Activated B cell treated with CpG ODN at 0.5 μM for 24 hours (primary cell): ENCODE measurements at places on chromosomes 6 and 20. TPM values are rescaled to one million over a fixed set of nuclear protein-coding genes. Genes with fewer than 3 reads are reported as not detected.

The HTR1E gene
- not detected in 2 replicates for total RNA-seq

The FIG4 gene
- 19.8 and 21.8 TPM in 2 replicates for total RNA-seq

The INSM1 gene
- not detected in 2 replicates for total RNA-seq

DNA sequence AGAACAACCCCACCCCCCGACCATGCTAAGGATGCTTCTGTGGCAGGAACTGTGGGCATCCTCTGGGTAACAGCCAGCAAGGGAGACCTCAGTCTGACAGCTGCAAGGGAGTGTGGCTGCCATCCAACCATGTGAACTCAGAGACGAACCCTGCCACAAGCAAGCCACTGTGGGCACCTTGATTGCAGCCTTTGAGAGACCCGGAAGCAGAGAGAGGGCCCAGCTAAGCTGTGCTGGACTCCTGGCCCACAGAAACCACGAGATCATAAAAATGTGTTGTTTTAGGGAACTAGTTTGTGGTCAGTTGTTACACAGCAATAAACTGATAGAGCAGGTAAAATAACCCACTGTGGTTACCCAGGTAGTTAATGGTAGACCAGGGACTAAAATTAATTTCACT is 414.6 kb downstream of the CDH26 start:
- no peak for DNase-seq

- no peak for DNase-seq
Measured at GRCh38 chr6:113594726-113595125, 262.4 kb upstream of the MARCKS start.

DNA sequence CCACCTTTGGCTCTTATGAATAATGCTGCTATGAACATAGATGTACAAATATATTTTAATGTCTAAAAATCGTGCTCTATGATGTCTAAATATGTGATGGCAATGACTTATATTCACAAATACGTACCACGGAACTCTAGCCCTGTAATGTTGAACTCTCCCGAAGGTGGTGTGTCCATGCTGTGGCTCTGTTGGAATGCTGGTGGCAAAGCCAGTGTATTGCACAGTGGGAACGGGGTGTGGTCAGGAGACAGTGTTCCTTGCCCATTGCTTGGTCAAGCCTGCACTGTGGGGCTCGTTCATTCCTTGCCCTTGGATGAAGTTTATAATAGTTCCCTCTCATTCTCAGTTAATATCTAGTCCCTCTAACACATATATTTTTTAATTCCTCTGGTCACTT is 109.6 kb downstream of the MTHFD1L start:
- no peak for DNase-seq

GRCh38 chr6:28897369-28897745 is 26.4 kb downstream of the TRIM27 start:
- no peak for DNase-seq

DNA sequence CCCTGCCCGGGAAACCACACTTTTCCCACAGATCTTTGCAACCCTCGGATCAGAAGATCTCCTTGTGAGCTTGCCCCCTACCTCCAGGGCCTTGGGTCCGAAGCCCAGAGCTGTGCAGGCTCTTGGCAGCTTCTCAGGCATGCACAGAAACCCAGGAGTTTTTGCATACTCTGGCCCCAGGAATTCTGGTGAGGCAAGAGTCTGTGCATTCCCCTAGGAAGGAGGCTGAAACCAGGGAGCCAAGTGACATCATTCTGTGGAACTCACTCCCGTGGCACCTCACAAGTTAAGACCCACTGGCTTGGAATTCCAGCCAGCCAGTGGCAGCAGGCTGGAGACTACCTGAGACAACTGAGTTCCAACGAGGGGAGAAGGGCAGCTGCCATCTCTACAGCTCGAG is 100.1 kb downstream of the TNFRSF21 start:
- no peak for DNase-seq

GRCh38 chr6:14120546-14120945 is 3.0 kb downstream of the CD83 start:
- DNase-seq: no peak

The MACROD2 gene
- total RNA-seq: 54.8 and 55.1 TPM in 2 replicates

DNA sequence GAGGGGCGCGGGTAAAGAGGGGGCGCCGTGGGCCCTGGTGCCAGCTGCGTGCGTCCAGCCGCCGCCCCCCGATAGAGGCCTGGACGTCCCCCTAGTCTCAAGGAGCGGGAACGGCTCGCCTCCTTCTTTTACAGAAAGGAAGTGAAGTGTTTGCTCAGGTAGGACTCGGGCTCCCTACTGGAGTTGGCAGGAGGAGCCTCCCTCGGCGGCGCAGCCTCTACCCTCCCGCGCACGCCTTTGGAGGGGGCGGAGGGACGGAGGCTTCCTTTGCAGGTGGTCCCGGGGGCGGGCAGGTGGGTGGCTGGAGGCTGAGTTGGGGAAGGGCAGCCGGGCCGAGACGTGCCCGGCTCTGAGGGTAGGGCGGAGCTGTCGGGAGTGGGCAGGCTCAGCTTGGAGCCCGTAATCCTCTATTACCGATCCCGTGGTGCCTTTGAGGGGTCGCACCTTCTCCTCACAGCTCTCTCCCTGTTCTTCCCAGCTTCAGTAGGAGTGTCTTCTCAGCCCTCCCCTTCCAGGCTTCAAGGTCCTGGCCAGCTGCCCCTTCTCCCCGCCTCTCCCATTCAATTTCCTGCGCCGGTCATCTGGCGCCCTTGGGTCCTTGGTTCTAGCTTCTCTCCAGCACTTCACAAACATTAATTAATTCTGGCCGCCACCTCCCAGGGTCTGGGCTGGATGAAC is 728 bp downstream of the ITPR3 start:
- peak; percentile 39 for DNase-seq

GRCh38 chr6:26025047-26025893 is 62.0 kb upstream of the HFE start:
- DNase-seq: no peak

DNA sequence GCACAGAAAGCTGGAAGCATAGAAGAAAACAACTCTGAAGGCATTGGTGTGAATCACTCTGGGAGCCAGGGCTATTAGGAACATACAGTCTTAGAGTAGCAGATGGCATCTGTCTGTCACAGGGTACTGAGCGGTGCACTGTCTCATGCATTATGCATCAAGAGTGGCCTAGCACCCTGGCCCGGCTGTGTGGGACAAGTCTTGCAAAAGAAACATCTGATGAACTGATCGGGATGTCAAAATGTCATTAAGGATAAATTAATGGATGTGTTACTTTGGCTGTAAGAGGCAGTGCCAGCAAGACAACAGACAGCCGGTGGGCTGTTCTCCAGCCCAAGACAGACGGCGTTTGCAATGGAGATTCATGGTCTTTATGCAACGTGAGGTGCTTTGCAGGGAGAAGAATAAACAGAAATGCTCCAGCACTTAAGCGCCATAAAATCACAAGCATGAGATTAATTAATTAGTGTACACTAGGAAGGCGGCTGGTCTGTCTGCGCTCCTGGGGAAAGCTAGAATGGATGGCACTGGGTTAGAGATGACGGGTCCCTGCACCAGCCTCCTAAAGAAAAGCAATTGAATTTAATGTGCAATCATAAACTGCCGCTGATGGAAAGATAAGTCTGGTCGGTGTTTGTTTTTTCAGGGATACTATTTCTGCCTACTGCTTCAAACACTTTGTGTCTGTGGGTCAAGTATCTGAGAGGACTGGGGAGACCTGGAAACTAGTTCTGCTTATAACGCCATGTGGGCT is 600.6 kb upstream of the CHD6 start:
- no peak for DNase-seq

DNA sequence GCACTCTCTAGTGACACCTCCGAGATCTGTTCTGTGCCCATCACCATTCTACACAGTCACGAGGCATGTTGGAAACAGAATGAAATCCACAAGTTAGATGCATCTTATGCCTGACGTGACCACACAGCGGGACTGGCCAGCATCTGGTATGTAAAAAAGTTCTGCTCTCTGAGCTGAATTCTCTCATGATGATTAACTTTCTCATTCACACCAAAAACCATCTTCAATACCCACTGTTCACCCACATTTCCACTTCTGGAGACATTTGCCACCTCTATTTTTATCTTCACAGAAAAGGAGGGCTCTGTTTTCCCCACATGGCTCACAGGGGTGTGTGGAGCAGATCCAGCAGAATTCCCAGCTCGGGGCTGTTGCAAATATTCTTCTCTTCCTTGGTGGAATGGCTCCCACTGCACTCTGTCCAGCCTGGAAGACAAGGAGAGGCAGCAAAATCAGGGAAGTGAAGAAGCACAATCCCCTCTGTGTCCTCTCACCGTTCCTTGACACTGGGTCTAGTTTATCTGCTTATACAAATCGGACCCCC is 303.4 kb downstream of the TAF4 start:
- DNase-seq: no peak

GRCh38 chr6:795046-795685 is 102.2 kb upstream of the EXOC2 start:
- no peak for DNase-seq

The STK35 gene
- total RNA-seq: 15.5 and 17.6 TPM in 2 replicates

DNA sequence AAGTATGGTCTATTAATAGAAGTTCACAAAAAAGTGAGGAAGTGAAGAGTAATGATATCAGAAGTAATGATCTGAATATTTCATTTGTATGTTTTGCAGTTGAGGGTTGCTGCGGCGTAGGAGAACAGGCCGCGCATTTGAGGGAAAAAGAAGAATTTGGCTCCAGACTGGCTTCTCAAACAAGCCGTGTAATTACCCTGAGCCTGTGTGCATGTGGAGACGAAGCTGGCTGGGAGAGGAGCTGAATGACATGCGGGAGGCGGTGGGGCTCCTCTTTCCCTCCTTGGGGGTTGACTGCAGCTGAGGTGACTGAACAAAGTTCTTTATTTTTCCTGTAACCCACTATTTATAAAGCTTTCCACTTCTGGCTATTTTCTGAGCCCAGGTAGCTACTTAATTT is 115.5 kb upstream of the AFDN start:
- no peak for DNase-seq

DNA sequence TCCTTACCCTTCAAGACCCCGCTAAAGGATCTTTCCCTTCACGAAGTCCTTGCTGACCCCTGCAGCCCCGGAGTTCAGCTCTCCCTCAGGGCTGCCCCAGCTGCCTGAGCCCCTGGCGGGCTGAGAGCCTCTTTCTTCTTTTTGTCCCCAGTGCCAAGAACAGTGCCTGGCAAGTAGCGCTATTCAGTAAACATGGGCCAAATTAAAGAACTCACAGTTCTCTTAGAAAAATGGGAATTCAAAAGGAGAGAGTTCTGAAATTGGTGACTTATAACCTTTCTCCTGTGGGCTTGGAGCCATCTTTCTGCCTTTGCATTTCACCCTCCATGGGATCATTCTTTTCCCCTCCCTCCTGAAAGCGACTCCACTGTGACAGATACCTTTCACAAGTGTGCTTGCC is 227.2 kb downstream of the TMEM242 start:
- no peak for DNase-seq

DNA sequence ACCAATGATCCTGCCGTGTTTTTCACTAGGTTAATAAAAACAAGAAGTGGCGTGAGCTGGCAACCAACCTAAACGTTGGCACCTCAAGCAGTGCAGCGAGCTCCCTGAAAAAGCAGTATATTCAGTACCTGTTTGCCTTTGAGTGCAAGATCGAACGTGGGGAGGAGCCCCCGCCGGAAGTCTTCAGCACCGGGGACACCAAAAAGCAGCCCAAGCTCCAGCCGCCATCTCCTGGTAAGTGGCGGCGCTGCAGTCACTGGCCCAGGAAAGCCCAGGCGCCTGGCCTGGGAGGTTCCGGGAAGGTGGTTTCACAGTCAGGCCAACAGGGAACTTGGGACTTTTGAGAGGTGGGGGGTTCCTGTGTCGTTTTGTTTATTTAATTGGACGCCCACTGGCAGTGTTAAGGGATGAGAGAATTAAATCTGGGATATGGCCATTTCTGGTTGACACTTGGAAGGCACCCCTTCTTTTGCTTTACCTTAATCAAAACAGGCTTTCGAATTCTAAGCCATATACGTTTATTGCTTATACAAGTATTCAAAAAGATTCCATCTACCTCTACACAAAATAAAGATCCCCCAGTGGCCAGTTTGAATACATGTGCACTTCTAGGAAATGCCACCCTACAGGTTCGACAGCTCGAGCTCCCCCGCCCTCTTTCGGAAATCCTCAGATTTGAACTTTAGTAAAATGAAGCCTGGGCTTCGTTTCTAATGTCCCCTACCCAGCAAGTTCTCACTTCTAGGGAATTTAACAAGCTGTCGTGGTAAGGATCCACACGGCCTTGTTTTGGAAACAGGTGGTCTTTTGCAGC is 138.9 kb downstream of the TMEM242 start:
- peak; percentile 30 for DNase-seq

GRCh38 chr20:57262301-57262700 is 4.1 kb downstream of the BMP7 start:
- no peak for DNase-seq

GRCh38 chr6:65248101-65248610 is 458.9 kb downstream of the EYS start:
- no peak for DNase-seq

- no peak for DNase-seq
Measured at GRCh38 chr20:49400904-49401303, 81.6 kb downstream of the KCNB1 start.

DNA sequence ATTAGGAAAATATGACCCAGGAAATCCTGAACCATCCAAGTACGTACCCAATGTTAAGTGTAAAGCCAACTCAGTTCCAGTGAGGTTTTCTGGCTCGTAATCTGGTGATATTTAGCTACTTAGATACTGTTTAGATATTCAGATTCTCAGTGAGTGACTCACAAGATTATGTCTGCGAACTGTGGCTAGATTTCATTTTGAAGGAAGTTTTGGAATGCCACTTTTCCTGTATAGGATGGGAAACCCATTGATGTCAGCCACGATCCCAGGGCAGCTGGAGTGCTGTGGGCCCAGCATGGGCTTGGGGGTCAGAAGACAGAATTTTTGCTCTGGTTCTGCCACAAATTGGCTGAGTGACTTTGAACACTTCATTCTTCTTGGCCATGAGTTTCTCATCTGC is 76.3 kb downstream of the TMEM170B start:
- no peak for DNase-seq

DNA sequence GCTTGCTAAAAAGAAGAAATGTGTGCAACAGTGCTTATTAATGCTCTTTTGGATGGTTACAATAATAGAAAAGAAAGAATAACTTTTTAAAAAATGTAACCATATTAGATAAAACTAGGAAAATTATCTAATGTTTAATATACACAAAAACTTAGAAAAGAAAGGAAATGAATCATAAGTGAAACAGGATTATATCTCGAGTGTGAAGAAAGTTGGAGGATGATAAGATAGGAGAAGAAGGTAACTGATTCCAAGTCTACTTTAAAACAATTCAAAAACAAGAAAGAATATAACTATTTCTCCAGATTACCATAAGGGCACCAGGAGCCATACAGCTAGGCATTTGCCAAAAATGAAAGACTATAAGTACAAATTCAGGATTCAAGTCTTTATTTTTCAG is 73.0 kb downstream of the PHIP start:
- DNase-seq: no peak

- DNase-seq: no peak
Measured at GRCh38 chr6:169051371-169051770, 202.3 kb downstream of the THBS2 start.

GRCh38 chr6:18829272-18829870 is 442.2 kb downstream of the RNF144B start:
- DNase-seq: no peak
